ENCODE measurements at places on chromosomes 16 and 17. TPM values are rescaled to one million over a fixed set of nuclear protein-coding genes. Genes with fewer than 3 reads are reported as not detected.

SSTR5 gene
- 0.64 TPM for total RNA-seq

ODAD4 gene
- 0.19 TPM for total RNA-seq

DNA sequence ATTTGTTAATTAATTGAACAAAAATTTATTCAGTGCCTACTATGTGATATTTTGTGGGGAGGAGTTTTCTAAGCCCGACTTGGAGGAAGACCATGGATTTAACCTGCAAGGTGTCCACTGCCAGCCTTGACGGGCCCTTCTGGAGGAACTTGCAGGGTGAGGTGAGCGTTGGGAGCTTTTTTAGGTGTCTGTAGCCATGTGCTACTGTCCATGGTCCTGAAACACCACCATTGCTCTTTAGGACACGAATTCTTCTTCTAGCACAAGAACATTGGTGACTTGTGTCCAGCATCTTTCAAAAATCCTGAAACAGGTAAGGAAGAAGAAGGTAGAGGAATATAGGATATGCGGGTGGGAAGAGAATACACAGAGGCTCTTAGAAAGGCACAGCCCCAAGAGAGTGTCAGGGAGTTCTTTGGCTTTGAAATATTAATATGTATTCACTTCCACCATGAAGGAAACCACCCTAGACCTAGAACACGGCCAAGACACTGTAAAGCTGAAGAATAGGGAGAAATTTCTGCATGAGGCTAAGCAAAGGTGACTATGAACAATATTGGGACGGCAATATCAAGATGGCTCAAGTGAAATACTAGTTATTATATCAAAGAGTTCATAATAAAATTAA, 27.9 kb upstream of the OR4D1 start:
- peak; percentile 43 for DNase-seq

GRCh38 chr17:2980904-2981246, 82.5 kb downstream of the OR1D5 start:
- DNase-seq: no peak

GRCh38 chr16:62921904-62922303, 885.7 kb upstream of the CDH8 start:
- DNase-seq: no peak

Measured in LHCN-M2 (cell line).